ENCODE measurements at places on chromosomes 6 and 20.

- DNase-seq: peak; percentile 91
Measured at GRCh38 chr20:33731693-33732165, at the start of gene ZNF341. Gene ZNF341 (plus strand): TSS chr20:33731996. CDS start chr20:33732022, 26 bp downstream.

- no peak for DNase-seq
Measured at GRCh38 chr20:50605136-50605535, 86.2 kb downstream of the RIPOR3 start.

DNA sequence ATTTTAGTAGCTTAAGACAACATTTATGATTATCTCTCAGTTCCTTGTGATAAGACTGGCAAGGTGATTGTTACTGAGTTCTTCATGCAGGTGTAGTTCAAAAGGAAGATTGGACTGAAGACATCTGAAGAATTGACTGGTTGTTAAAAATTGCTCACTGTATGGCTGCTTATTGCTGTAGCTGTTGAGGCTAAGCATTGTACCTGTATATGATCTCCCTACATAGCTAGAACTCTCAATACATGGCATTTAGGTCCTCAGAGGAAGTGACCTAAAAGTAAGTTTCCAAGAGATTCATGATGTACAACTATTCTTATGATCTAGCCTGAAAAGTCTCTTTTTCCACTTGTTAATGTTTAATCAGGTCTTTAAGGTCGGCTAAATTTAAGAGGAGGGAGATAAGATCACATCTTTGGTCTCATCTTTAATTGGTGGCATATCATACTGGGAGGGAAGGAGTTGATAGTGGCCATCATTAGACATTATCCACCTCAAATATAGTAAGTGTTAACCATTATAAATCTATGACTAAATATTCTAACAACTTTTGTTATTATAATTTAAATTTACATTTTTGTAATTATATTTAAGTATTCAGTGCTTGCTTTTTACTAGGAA is 401.2 kb upstream of the EPHA7 start:
- no peak for DNase-seq

DNA sequence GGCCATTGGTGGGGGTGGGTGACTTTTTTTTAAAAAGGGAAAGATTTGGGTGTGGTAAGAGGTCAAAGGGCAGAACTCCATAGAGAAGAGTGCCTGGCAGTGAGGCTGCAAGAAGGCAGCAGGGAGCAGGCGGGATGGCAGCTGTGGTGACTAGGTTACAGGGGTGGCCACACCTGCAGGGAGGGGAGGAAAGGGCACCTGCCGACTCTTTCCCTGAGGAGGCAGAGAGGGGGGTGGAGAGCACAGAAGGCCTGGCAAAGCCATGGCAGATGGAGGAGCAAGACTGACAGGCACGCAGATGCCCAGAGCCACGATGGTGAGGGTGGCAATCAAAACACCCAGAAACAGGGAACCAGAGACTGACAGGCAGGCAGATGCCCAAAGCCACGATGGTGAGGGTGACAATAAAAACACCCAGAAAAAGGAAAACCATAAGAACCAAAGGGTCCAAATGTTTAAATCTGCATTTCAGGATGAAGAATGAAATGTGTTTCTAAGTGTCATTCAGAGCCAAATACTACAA is 19.3 kb downstream of the CST7 start:
- no peak for DNase-seq

- DNase-seq: no peak
Measured at GRCh38 chr20:59645271-59645670, 40.9 kb downstream of the PHACTR3 start.

DNA sequence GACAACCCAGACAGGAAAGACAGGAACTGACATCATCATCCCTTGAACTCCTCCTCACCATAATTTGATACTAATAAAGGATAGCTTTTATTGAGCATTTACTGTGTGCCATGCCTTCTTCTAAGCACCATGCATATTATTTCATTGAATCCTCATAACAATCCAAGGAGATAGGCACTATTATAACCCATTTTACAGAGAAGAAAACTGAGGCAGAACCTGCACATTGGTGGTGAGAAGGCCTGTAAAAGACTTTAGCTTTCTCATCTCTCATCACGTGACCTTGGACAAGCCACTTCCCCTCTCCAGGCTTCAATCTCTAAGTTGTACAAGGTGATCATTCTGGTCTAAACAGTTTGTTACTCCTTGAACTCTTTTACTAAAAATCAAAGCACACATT is 34.5 kb upstream of the PREX1 start:
- no peak for DNase-seq

DNA sequence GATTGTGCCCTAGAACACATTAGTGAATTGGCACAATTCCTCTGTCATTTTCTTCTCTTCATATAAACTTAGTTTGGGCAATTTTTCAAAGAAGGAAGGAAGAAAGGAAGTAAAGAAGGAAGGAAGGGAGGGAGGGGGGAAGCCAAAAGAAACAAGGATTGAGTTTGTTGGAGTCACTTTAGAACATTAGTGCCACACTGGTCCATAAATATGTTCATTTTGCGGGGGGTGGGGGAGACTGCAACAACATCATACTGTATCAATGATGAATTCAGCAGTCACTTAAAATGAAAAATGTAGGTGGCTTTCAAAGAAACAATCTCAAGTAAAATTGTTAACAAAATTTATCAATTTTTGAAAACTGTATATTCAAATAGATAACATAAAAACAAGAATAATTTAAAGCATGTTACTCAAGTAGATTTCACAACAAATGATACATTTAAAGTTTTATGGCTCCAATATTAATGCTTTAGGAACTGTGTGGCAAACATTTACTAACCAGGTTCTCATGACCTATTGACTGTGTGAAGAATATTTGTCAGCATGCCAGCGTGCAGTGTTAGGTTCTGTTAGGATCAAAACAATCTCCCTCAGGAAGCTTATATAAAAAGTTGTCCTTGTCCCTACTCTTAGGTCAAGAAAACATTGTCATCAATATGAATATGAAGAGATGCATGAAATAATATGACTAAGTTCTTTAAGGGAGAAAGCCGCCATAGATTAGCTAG is 208.1 kb upstream of the AGPAT4 start:
- DNase-seq: no peak

DNA sequence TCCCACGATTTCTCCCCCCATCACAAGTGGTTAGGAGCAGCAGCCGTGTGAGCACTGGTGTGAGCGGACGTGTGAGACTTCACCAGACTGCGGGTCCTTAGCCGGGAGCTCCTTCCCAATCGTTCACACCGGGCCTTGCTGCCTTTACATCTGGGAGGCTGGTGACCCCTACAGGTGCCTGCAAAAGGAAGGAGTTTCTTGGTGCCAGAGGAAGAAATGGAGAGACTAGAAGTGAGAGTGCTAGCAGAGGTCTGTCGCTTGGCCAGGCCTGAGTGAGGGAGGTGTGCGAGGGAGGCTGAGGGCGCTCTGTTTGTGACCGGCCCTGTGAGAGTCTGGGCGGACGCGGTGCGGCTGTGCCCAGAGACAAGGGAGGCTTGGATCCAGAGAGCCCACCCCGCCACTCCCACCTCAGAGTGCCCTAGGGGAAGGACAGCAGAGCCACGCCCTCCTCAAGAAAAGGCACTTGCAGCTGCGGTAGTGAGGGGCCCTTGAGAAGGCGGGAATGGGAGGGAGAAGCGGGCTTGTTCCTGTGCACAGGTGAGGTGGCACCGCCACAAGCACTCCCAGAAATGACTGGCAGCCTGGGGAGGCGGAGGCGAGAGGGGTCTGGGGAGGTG is 10.0 kb upstream of the ARMC2 start:
- DNase-seq: peak; percentile 46

DNA sequence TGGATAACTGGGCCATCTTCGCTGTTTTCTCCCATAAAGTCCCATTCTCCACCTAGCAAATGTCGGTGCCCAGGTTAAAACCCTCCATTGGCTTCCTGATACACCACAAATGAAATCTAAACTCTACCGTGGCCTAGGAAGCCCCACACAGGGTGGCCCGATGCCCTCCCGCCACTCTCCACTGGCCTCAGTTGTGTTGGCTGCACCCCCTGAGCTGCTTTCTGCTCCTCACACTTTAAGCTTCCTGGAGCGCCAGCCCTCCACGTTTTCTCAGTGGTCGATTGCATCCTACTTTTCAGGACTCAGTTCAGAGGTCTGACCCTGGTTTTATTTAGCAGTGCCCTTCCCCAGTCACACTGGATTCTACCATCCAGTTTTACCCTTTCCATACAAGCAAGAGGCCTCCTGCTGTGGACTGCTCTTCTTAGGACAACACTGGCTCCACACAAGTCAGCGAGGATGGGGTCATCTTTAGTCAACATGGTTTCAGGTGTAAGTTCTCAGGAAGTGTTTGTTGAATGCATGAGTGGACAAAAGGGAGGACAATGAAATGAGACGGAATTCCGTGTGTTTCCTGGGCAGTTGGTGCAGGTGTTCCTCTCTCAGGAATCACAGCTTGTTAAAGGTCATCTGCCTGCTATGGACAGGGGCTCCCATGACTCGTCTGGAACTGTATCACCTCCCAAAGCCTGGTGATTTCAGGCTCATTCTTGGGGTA is 124.1 kb downstream of the SULF2 start:
- DNase-seq: no peak

DNA sequence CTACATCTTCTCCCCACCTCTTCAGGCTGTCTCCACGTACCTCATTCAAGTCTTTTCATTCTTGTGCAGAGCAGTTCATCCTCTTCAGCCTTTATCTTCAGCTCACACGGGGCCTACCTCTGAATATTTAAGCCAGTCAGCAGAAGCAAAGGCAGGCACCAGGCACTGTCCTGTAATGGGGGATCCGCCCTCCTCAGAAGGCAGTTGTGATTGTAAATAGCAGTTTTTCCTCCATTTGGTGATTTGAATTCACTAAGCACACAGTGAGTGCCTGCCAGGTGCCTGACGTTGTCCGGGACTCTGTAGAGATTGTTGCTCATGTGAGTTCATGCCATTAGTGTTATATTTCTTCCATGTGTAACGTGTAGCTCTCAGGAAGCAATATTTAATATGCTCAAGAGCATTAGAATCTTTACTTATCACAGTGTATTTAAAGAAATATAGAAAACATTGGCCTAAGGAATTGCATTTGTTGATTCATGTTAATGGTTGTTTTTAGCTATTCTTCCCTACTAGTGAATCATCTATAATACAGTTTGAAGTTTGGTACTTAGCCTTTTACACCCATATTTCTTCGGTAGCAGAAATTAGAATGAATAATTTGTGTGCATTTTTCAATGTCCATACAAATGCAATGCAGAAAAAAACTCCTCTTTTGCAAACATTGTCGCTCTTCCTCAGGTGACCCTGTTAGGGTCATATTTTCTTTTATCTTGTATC is 17.9 kb downstream of the BPHL start:
- DNase-seq: no peak

DNA sequence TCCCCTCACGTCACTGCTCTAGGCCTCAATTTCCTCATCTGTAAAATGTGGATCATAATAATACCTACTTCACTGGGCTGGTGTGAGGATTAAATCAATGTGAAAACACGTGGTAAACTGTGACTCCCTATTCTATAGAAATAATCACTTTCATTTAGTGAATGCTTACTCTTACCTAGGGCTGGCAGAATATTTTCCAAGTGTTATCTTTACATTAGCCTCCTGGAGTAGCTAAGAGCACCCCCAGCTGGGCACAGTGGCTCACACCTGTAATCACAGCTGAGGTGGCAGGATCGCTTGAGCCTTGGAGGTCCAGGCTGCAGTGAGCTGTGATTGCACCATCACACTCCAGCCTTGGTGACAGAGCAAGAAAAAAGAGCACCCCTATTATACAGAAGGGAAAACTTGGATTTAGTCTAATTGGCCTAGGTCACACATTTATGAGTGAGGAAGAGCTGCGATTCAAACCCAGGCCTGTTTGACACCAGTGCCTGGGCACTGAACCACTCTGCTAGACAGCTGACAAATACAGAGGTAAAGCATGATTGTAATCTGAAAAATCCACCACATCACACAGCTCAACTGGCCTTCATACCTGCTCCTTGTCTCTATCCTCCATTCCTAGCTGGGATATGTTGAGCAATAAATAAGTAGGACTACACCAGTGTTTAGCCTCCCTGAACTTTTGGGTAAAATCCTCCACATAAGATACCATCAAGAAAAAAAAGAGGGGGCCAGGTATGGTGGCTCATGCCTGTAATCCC is 1.4 kb upstream of the SNTA1 start:
- no peak for DNase-seq
